ENCODE measurements at places on chromosomes 11 and 22. TPM values are rescaled to one million over a fixed set of nuclear protein-coding genes. Genes with fewer than 3 reads are reported as not detected.

PPM1F gene
- 39.2 TPM for polyA plus RNA-seq

DNA sequence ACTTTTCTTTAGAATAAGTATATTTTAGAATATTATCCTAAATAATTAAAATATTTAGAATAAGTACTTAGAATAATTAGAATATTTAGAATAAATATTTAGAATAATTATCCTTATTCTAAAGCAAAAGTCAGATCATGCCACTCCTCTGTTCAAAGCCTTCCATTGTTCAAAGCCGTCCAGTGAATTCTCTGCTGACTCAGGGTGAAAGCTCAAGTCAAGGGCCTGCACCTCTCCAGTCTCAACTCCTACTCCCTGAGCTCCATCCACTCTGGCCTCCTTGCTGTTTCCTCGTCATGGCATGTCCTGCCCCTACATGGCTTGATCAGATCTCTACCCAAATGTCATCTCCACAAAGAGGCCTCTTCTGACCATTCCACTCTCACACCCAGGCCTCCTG is 30.0 kb downstream of the PLEKHA7 start:
- DNase-seq: no peak

OR52E8 gene
- not detected for polyA plus RNA-seq

DNA sequence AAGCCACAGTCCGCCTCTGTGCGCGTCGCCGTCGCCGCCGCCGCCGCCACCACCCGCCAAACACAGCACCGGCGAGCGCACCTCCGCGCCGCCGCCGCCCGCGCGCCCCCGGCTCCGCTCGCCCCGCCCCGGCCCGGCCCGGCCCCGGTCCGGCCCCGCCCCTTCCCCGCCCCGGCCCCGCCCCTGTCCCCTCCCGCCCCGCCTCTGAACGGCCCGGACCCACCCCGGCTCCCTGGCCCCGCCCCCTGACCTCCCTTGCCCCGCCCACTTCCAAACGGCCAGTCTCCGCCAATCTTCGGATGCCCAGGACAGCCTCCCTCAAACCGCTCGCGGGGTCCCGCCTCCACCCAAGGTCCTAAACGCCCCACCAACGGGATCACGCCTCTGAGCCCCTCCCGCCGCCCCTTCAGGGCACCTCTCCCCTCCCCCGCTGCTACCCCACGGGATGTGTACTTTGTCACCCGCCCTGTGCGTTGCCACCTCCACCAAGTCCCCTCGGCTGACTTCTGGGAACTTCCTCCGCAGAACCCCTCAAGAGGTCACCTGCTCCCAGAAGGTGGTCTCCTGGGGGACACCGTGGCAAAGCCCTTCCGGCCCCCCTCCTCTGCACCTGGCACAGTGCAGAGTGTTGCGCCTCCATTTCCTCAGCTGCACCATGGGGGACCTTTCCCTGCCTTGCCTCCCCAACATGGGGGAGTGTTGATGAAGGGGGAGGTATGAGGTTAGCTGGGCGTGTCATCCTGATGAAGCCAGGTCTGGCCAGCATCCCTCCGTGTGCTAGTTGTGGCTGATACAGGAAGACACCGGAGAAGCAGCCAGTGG is at the start of gene KIAA0930:
TSS of gene KIAA0930 (minus strand) at position 85 of the 822 bp plus-strand sequence. CDS start 191 bp downstream, outside the sequence.
- DNase-seq: peak; percentile 54

CDC42BPG gene
- 5.4 TPM for polyA plus RNA-seq

DNA sequence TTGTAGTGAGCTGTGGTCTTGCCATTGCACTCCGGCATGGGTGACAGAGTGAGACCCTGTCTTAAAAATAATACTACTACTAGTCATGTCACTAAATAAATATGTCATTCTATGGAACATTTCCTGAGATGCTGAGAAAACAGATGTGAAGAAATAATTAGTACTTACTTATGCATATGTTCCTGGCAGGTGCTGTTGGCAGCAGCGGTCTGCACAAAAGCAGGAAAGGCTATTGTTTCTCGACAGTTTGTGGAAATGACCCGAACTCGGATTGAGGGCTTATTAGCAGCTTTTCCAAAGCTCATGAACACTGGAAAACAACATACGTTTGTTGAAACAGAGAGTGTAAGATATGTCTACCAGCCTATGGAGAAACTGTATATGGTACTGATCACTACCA is 8.8 kb downstream of the ARCN1 start:
- DNase-seq: no peak

- DNase-seq: no peak
Measured at GRCh38 chr22:49048591-49048990, 779.1 kb downstream of the BRD1 start.

All from left kidney (tissue), 8 donors.